ENCODE measurements at places on chromosomes 3 and 15. TPM values are rescaled to one million over a fixed set of nuclear protein-coding genes. Genes with fewer than 3 reads are reported as not detected.

DNA sequence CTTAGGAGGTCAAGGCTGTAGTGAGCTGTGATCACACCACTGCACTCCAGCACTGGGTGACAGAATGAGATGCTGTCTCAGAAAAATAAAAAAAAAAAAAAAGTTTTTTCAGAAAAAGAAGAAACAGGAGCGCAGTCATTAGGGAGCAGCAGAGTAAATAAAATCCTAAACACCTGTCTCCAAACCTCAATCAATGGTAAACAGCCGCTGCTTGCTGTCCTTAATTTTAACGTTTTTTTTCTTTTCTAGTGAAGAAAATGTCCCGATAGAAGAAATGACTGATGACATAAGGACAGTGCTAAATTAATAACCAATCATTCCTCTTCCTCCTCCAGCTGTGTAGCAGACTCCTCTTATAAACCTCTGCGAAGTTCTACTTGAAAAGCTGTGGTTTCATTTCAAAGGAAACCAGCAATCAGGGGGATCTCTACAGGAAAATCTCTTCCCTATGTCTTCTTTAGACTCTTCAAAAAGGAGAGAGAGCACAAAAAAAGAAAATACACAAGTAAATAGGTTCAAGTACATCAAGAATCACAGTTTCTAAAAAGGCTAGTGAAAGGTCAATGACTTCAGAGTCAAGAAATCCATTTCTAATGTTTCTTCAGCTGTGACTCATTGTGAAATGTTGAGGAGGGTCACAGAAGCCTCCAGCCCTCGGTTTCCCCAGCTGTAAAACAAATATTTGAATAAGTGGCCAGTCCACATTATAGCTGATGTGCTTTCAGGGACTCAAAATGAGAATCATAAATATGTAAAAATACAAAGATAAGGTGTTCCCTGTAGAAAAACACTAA is 127.6 kb downstream of the TMCO5A start:
- no peaks in the 10 kb centered on the region for H3K27me3 ChIP-seq
- DNase-seq, result no peak
- H3K36me3 ChIP-seq, result no peaks in the 10 kb centered on the region
- peaks cover 59% of the 10 kb centered on the region for H3K4me1 ChIP-seq

- H3K27me3 ChIP-seq, result peaks cover 6% of the 10 kb centered on the region
- peaks cover 62% of the 10 kb centered on the region for H3K36me3 ChIP-seq
- DNase-seq, result peak; percentile 79
- 0 out of 2 replicates have a peak overlapping the region, but pooled peaks have one; percentile 21 for H3K27ac ChIP-seq
- peaks cover 6% of the 10 kb centered on the region for H3K4me1 ChIP-seq
- no peak overlapping the region for H3K4me3 ChIP-seq
Measured at GRCh38 chr3:139353920-139354556, 10.2 kb downstream of the MRPS22 start.

- peaks cover 22% of the 10 kb centered on the region for H3K4me1 ChIP-seq
- DNase-seq, result no peak
- H3K36me3 ChIP-seq, result no peaks in the 10 kb centered on the region
- H3K27ac ChIP-seq, result no peak overlapping the region
Measured at GRCh38 chr15:85361323-85361722, 19.1 kb upstream of the AKAP13 start.

TMIE gene
- not detected for total RNA-seq

SAMD7 gene
- total RNA-seq, result not detected

FBXL22 gene
- 0.57 TPM for total RNA-seq

DNA sequence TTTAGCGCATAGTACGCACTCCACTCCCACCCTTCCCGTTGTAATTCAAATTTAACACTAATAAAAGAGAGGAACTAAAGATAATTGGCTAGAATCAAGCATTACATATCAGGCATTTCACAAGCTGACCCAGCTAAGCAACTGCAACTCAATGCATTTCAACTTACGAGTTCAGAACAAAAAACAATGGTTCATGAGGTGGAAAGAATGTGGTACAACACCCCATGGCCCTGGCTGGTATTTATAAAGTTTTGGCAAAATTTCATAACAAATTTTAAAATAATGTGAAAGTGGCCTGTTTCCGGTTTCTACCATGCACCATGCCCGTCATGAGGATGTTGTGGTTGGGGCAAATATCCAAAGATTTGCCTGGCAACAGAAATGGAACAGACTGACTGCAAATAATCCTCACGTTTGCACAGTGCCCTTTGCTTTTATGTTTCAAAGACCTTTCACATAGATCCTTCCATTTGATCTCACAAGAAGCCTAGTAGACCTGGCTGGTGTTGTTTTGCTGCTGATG is 455.3 kb upstream of the NR2F2 start:
- DNase-seq, result peak; percentile 92
- H3K36me3 ChIP-seq, result no peaks in the 10 kb centered on the region
- peak overlapping the region; percentile 45 for H3K4me3 ChIP-seq
- H3K27ac ChIP-seq, result peak overlapping the region; percentile 91
- H3K4me1 ChIP-seq, result peaks cover 69% of the 10 kb centered on the region
- H3K27me3 ChIP-seq, result peaks cover 1% of the 10 kb centered on the region

- H3K36me3 ChIP-seq, result no peaks in the 10 kb centered on the region
- no peak overlapping the region for H3K4me3 ChIP-seq
- H3K4me1 ChIP-seq, result no peaks in the 10 kb centered on the region
- H3K27me3 ChIP-seq, result peaks cover 34% of the 10 kb centered on the region
- no peak for DNase-seq
Measured at GRCh38 chr3:13400114-13400673, 19.9 kb downstream of the NUP210 start.

DNA sequence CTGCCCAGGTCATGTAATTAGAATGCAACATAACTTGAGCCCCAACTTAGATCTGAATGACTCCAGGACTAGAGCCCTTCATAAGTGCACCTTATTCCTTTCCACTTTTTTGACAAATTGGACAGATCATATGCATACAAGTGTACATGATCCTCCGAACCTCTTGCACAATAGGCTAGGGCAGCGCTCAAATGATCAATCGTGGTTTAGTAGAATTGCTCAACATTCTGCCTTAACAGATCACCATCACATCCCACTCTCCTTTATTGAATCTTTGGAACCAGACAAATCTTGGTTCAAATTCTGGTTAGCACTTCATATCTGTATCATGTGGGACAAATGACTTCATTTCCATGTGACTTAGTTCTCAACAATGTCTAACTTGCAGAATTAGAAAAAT is 106.8 kb upstream of the CDIN1 start:
- no peaks in the 10 kb centered on the region for H3K36me3 ChIP-seq
- H3K27ac ChIP-seq, result no peak overlapping the region
- no peak for DNase-seq
- no peak overlapping the region for H3K4me3 ChIP-seq
- H3K27me3 ChIP-seq, result no peaks in the 10 kb centered on the region

MGLL gene
- 140 TPM for total RNA-seq

DNA sequence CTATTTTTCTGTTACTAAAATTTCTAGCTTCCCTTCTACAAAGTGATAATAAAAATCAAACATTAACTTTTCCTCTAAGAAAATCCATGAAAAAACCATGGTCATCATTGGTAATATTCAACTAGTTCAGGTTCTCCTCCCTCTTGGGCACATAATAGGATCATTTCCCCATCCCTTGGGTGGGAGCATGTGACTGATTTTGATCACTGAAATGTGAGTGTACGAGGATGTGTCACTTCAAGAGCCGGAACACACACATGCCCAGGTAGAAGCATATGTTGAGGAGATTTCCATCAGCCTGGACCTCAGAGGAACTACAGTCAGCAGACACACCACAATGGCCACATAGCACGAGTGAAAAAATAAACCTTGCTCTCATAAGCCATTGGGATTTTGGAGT is 36.1 kb downstream of the AP3S2 start:
- DNase-seq, result no peak
- H3K4me3 ChIP-seq, result no peak overlapping the region
- peaks cover 5% of the 10 kb centered on the region for H3K4me1 ChIP-seq
- H3K27ac ChIP-seq, result no peak overlapping the region
- H3K27me3 ChIP-seq, result peaks cover 2% of the 10 kb centered on the region
- H3K36me3 ChIP-seq, result 0 out of 2 replicates have a peak, but pooled peaks cover 5% of the 10 kb centered on the region

Measured in HFFc6 (cell line).